Amygdala (tissue), 56 donors: ENCODE measurements at places on chromosomes 7 and 10.

DNA sequence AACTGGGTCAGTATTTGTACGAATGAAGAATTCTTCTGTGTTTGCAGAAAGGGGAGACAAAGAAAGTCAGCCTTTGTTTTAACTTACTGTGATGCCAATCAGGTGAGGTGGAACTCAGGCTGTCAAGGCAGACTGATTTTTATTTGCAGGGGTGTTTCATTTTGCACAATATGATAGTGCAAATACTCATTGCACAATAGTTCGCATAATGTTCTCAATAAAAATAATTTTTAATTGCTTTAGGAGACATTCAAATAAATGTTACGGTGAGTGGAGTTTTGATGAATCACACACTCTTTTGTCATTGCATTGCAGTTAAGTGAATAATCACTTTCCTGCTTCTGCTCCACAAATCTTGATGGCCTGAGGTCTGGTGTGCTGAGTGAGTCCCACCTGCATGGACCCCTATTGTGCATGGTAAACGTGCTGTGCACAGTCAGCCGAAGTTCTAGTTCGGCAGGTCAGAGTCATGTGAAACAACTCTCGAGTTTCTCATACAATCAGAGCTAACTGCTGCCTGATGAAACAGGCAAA, 141.3 kb upstream of the FZD8 start:
- no peak for DNase-seq

GRCh38 chr7:155798673-155799439, 13.4 kb downstream of the SHH start:
- no peak for DNase-seq

GRCh38 chr10:119455609-119456434, 86.7 kb downstream of the RGS10 start:
- DNase-seq, result no peak

GRCh38 chr10:6110136-6110535, 21.3 kb downstream of the RBM17 start:
- no peak for DNase-seq
